ENCODE measurements at places on chromosomes 12 and 14.

DNA sequence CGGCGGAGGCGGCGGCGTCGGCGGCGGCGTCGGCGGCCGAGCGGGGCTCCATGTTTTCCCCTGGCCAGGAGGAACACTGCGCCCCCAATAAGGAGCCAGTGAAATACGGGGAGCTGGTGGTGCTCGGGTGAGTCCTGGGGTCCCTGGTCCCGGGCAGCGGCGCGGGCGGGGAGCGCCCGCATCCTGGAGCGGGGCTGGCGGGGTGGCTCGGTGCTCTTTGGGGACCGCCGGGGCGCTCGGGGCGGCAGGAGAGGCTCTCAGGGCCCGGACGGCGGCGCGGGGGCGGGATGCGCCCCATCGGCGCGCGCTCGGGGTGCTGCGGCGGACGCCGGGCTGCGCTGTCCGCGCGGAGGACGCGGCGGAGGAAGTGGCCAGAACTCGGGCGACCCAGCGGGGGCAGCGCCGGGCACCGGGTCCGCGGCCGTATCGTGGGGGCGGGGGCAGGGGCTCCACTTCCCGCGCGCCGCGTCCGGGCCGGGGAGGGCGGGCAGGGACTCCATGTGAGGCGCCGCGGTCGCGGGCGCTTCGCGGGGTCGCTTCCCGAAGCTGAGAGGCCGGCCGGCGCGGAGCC is 485 bp downstream of the PELI2 start:
- DNase-seq = no peak

- no peak for DNase-seq
Measured at GRCh38 chr14:74950795-74951442, 4.5 kb downstream of the PGF start.

- no peak for DNase-seq
Measured at GRCh38 chr12:131771965-131772364, 56.2 kb upstream of the MMP17 start.

DNA sequence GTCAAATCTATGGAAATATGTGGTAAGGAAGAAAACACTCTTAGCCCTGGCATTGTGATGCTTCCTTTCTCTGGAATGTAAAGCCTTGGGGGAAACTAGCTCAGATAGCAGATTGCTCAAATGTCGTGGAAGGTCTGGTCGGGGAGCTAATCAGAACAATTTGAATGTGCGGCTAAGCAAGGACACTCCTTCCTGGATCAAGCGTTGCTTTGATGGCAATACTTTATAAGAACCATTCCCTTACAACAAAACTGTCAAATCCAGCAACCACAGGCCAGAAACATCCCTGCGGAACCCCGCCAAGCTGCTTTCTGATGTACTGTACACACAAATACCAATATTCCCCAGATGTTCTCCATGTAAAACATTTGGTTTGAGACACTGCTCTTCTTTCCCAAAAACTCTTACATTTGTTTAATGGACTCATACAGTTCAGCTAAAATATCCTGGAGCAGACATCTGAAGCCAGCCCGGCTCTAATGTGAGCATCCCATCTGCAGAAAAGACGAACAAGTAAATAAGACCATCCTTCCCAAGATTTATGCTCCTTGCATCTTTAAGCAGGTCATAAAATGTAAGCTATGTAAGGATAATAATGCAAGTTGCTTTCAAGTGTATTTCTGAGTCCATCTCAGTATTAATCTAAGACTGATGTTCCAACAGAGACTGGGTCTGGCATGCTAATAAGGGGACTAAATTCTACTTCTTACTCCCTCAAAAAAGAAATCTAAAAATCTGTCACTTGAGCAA is 20.2 kb downstream of the NUAK1 start:
- DNase-seq = no peak

GRCh38 chr12:24719293-24719721 is 229.6 kb downstream of the BCAT1 start:
- no peak for DNase-seq

DNA sequence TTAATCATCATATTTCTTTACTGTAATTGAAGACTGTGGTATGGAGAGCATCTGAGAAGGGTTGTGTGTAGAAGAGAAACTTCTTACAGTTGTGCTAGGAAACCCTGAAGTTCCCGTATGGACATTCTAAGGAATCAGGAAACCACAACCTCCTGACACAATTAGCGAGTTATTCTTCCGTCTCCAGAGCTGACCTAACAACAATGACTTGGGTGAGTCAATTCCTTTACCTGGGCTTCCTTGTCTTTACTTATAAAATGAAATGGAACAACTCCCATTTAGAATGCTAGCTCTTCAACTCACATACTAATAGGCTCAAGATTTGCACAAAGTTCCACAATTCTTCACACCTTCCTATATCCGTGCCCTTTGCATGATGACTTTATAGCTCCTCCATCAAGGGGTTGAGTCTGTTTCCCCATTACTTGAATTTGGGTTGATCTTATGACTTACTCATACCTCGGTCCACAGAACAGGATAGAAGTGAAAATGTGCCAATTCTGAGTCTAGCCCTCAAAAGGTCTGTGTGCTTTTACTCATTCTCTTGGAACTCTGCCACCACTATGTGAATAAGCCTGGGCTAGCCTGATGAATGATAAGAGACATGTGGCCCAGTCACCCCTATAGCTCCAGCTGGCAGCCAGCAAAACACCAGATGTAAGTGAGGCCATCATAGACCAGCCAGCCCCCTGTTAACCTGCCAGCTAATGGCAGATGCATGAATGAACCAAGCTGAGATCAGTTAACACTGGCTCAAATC is 459.4 kb downstream of the ETNK1 start:
- DNase-seq = peak; percentile 88

DNA sequence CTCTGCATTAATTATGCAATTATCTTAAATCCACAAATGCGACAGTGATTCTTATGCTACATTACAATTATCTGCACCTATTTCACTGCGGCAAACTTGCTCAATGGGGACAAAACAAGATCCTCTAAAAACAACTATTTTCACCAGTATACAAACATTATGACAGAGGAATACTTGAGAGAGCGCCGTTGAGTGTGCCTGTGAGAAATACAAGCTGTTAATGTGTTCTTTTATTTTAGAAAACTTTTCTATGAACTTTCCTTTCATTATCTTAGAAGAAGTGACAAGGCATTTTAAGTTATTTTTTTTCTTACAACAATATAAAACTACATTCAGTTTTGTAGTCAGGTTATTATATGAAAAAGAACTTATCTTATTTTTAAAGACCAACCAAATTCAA is 1247.0 kb downstream of the FSCB start:
- no peak for DNase-seq

GRCh38 chr12:50053583-50053982 is 3.8 kb upstream of the ASIC1 start:
- DNase-seq = no peak

GRCh38 chr14:26621807-26622560 is 24.2 kb upstream of the NOVA1 start:
- no peak for DNase-seq

DNA sequence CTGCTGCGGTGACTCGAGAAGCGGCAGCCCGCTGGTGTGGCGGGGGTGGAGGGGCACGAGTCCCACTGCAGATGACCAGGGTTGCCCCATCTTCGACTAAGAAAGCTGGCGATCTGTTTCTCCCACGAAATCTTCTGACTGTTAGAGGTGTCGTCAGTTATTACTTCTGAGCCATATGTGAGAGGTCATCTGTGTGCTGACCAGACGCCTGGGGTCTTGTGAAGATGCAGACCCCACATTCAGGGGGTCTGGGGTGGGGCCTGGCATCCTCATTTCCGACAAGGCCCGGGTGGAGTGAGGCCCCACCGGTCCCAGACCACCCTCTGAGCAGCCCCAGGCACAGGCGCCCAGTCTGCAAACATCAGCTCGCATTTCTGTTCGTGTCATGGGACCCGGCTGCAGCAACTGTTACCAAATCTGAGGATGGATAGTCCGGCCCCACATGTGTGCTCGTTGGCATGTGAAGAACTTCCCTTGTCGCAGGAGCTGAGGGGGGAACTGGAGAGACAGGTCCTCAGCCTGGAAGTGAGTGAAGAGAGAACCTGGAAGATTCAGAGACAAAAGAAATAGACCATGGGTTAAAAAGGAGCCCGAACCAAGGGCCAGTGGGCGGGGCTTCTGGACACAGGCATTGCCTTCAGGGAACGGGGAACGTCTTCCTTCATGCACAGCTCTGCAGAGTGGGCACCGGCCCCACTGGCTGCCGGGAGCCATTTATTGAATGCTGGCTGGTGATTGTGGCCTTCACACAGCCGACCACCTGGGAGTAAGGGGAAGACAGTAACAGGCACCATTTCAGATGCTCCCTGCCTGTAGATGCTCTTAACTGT is 135.2 kb downstream of the ADGRD1 start:
- DNase-seq = no peak

DNA sequence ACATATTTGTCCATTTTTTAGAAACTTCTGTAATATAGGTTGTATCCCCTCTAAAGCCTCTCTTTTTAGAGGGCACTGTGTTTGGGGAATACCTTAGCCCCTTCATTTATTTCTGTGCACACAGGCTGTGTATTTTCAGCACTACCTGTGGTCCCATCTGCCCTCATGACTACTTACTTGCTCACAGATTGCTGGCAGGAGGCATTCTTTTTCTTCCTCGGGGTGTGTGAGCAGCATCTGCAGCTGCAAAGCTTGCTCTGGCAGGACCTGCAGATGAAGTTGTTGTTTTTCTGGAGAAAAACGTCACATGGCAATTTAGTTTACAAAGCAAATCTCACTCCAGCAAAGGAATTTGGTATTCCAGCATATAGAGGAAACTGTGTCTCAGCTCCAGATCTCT is 24.3 kb downstream of the ANG start:
- no peak for DNase-seq

DNA sequence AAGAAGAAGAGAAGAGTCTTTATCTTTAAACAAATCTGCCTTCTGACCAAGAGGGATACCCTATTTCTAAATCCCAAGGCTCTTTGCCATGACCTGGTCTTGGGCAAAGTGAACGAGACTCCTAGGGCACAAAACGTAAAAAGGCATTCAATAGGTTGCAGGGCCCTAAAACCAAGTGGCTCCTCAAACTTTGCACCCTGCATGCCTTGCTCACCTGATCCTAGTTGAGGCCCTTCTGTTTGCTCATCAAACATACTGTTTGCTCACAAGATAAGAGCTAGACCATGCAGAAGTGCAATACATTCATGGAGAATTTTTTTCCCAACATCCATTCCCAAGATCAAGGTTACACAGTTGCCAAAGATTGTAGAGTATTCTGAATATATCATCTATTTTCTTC is 7.9 kb upstream of the PRH1 start:
- no peak for DNase-seq

DNA sequence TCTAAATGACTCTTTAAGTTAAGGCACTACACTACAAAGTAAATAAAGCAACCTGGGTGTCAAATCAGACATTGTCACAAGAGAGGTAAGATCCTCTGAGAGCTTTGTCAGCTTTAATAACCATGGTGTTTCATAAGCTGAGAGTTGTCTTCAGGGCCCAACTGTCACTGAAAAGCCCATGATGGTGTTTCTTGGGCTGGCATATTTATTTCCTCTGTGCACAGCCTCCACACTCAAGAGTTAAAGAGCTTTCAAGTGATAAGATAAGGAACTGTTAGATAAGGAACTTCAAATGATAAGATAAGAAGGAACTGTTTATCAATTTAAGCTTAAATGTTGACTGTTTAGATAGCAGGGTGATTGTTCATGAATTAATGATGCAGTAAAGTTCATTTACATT is 495.4 kb downstream of the TMEM117 start:
- no peak for DNase-seq

DNA sequence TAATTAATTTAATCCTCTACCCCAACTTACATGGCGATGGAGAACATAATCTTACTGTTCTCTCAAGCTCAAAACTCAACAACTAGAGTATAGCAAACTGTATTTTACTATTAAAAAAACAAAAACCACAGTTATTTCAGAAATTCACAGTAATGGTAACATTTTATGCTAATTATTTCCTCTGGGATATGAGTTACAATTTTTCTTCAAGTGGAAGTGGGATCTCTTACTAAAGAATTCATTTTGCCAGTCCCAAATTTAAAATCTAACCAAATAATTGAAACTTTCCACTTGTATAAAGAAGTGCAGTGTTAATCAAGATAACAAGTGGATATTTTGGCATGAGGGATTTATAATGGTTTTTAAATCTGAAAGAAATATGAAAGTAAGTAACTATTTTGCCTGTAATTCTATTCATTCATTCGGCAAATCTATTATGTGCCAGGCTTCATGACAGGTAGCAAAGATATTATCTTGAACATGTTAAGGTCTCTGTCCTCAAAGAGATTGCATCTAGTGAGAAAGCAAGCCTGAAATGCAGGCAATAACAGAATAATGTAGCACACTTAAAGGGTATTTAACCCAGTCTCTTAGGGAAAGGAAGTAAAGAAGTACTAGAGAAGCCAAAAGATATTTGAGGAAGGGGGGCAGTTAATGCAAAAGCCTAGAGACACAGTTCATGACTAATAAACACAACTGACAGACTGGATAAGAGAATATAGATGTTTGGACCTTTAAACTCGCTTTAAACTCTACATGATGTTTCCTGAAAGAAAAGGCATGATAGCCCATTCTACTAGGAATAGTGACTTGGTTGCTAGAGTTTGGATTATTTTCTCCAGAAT is 44.0 kb downstream of the TAOK3 start:
- no peak for DNase-seq

DNA sequence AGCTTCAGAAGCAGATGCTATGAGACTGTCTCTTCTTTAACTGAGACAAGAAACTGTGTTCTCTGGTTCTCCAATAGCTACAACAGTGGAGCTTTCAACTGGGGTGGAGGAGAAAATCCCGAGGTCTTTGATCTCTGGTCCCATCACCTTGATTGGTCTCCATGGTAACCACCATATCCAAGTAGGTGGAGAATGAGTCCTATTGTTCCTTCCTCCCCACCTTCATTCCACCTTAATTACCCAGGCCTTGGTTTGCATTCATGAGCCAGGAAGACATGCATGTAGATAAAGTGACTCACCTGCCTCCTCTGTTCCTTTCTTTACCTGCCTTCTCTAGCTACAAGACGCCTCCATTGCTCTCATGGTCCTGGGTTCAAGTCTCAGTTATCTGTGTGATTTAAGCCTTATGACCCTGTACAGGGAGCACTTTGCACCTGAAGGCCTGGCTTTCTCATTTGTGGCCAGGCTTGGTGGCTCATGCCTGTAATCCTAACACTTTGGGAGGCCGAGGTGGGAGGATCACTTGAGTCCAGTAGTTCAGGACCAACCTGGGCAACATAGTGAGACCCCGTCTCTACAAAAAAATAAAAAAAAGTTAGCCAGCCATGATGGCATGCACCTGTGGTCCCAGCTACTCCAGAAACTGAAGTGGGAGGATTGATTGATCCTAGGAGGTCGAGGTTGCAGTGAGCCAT is 157.7 kb upstream of the TBX3 start:
- no peak for DNase-seq

- DNase-seq = no peak
Measured at GRCh38 chr12:128684352-128684751, 139.4 kb downstream of the SLC15A4 start.
